Naive B cell (primary cell): ENCODE measurements at places on chromosomes 3 and 15. TPM values are rescaled to one million over a fixed set of nuclear protein-coding genes. Genes with fewer than 3 reads are reported as not detected.

- DNase-seq = no peak
- peaks cover 7% of the 10 kb centered on the region for H3K27me3 ChIP-seq
- no peak overlapping the region for H3K27ac ChIP-seq
These were observed 28.1 kb upstream of the KBTBD12 start for GRCh38 chr3:127886956-127887231.

GRCh38 chr3:179853176-179853575, 183.6 kb downstream of the PEX5L start:
- no peak for DNase-seq
- H3K4me1 ChIP-seq = no peaks in the 10 kb centered on the region
- H3K27ac ChIP-seq = no peak overlapping the region
- H3K36me3 ChIP-seq = no peaks in the 10 kb centered on the region
- H3K27me3 ChIP-seq = peaks cover 17% of the 10 kb centered on the region
- H3K4me3 ChIP-seq = no peak overlapping the region

DNA sequence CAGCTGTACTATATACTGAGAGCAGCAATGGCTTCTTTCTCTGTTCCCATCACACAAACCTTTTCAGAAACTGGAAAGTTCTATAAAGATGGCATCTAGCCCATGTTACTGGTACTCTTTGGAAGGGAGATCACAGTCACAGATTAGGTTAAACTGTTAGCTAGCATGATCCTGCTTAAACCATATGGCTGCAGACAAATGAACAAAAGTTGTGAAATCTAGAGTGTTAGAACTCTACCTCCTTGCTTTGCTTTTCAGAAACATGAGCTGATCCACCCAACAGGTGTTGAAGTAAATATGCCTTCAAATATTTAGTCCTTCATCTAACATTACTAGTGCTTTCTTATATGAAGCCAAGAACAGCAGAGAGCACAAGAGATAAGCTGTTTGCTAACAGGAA, 102.6 kb downstream of the SNRK start:
- peaks cover 24% of the 10 kb centered on the region for H3K4me1 ChIP-seq
- no peak overlapping the region for H3K4me3 ChIP-seq
- no peaks in the 10 kb centered on the region for H3K27me3 ChIP-seq
- peaks cover 7% of the 10 kb centered on the region for H3K36me3 ChIP-seq
- DNase-seq = no peak
- no peak overlapping the region for H3K27ac ChIP-seq

The CRTAP gene
- 75.7 TPM for polyA plus RNA-seq
